Right lobe of liver (tissue), 6 donors: ENCODE measurements at places on chromosomes 3 and 15. TPM values are rescaled to one million over a fixed set of nuclear protein-coding genes. Genes with fewer than 3 reads are reported as not detected.
A peak's percentile ranks its signal among the peaks of the same experiment; 100 is the strongest.

TM4SF4 gene
- 473 TPM for total RNA-seq

DLL4 gene
- total RNA-seq, result 4.5 TPM

DNA sequence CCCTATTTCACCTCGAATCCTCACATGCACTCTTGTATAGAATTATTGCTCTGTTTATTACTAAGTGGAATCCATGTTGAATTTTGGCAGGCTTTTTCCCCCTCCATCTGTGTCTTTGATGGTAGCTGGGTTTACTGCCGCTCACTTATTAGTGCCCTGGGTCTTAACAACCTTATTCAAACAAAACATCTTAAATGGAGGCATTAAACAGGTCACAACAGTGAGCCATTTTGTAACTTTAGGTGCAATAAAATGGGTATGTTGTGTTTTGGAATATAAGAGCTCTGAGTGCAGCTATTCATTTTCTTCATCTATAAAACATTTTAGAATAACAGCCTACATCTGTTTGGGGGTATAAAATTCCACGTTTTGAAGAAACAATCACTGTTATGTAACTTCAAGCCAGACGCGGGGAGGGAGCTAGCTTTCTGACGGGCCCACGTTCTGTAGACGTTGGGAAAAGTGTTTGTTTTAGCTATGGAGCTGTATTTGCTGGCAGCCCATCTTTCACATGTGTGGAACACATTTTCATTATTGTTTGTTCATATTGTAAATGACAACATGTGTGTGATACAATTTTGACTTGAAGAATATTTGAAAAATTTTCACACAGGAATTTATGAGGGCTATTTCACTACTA, 122.0 kb downstream of the SLC25A26 start:
- H3K4me1 ChIP-seq, result no peaks in the 10 kb centered on the region
- DNase-seq, result no peak

DNA sequence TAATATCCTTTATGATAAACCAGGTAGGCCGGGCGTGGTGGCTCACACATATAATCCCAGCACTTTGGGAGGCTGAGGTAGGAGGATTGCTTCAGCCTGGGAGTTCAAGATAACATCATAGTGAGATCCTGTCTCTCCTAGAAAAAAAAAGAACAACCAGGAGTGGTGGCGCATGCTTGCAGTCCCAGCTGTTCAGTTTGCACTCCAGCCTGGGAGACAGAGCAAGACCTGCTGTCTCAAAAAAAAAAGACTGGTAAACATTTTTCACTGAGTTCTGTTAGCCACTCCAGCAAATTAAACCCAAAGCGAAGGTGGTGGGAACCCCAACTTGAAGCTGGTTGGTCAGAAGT, 9.6 kb upstream of the IRAK2 start:
- no peaks in the 10 kb centered on the region for H3K36me3 ChIP-seq
- H3K4me1 ChIP-seq, result no peaks in the 10 kb centered on the region
- DNase-seq, result no peak
- H3K27ac ChIP-seq, result no peak overlapping the region
- H3K4me3 ChIP-seq, result no peak overlapping the region

XCR1 gene
- total RNA-seq, result 0.06 TPM

LRTM1 gene
- total RNA-seq, result not detected

- H3K27ac ChIP-seq, result no peak overlapping the region
- no peaks in the 10 kb centered on the region for H3K27me3 ChIP-seq
- DNase-seq, result peak; percentile 52
- H3K4me1 ChIP-seq, result no peaks in the 10 kb centered on the region
- no peak overlapping the region for H3K4me3 ChIP-seq
These were observed 3.0 kb downstream of the SLC51A start for GRCh38 chr3:196219194-196219969.

PPARG gene
- total RNA-seq, result 8.7 TPM

SPG11 gene
- total RNA-seq, result 35.5 TPM

GRCh38 chr3:42672515-42672914, 12.8 kb upstream of the KLHL40 start:
- no peak overlapping the region for H3K4me3 ChIP-seq
- no peak overlapping the region for H3K27ac ChIP-seq
- DNase-seq, result no peak
- H3K4me1 ChIP-seq, result no peaks in the 10 kb centered on the region

- H3K36me3 ChIP-seq, result no peaks in the 10 kb centered on the region
- no peaks in the 10 kb centered on the region for H3K27me3 ChIP-seq
- no peak overlapping the region for H3K27ac ChIP-seq
- H3K4me1 ChIP-seq, result no peaks in the 10 kb centered on the region
- no peak for DNase-seq
- H3K4me3 ChIP-seq, result no peak overlapping the region
These were observed 95.7 kb downstream of the ANO10 start for GRCh38 chr3:43525941-43526607.
